Vagina (tissue), 2 donors: ENCODE measurements at places on chromosomes 2 and 18.

DNA sequence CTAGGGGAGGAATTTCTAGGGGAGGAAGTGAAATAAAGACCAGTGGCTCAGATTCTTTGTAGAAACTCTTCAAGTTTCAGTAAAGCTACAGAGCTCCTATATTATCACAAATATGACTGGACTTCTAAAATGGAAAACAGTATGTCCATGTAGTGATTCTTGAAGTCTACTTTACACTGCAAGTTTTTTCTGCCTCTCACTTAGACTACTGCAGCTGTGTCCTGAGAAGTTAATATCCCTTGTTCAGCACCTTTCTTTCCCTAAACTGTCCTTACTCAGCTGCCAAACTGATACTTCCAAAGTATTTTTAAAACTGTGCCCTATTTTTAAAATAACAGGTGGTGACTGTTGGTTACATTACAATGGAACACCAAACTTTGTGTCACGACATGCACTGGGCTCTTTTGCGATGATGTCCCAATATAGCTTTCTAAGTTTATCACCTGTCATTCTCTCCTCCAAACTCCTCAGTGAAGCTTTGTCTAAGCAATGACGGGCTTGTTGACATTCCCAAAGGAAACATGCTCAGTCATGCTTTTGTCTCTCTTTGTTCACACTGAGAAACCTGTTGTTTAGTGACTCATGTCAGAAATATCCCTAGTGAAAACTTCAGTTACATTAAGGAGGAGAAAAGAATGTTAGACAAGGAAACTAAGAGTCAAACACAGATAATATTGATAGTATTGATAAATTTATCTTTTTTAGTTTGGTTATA lies 341.1 kb downstream of the ARL6IP6 start:
- no peak overlapping the region for H3K4me3 ChIP-seq
- no peaks in the 10 kb centered on the region for H3K27me3 ChIP-seq
- DNase-seq: no peak
- H3K4me1 ChIP-seq: no peaks in the 10 kb centered on the region
- H3K27ac ChIP-seq: no peak overlapping the region
- H3K36me3 ChIP-seq: no peaks in the 10 kb centered on the region

- DNase-seq: no peak
- H3K4me1 ChIP-seq: no peaks in the 10 kb centered on the region
These were observed 408.4 kb downstream of the HRH4 start for GRCh38 chr18:24868760-24869237.

GRCh38 chr2:162509288-162509968 lies 165.5 kb downstream of the GCA start:
- no peak overlapping the region for H3K4me3 ChIP-seq
- H3K36me3 ChIP-seq: no peaks in the 10 kb centered on the region
- no peak for DNase-seq
- no peaks in the 10 kb centered on the region for H3K4me1 ChIP-seq
- no peaks in the 10 kb centered on the region for H3K27me3 ChIP-seq

DNA sequence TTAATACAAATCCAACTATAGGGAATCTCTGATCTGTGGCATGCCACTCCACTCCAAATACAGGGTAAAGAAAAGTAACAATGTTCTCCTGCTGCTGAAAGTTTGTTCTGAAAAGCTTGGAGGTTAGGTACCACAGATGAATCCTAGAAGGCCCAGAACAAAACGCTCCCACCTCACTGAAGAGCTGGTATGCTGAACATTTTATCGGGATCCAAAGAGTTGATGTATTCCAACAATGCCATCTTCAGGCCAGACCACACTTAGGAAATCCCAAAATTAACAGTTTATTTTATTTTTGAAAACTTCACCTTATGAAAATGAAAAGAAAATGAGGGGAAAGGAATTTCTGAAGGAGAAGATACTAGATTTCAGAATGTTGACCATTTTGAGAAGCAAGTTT lies 145.1 kb upstream of the CDH19 start:
- H3K27ac ChIP-seq: no peak overlapping the region
- no peaks in the 10 kb centered on the region for H3K36me3 ChIP-seq
- H3K4me1 ChIP-seq: no peaks in the 10 kb centered on the region
- H3K27me3 ChIP-seq: no peaks in the 10 kb centered on the region

DNA sequence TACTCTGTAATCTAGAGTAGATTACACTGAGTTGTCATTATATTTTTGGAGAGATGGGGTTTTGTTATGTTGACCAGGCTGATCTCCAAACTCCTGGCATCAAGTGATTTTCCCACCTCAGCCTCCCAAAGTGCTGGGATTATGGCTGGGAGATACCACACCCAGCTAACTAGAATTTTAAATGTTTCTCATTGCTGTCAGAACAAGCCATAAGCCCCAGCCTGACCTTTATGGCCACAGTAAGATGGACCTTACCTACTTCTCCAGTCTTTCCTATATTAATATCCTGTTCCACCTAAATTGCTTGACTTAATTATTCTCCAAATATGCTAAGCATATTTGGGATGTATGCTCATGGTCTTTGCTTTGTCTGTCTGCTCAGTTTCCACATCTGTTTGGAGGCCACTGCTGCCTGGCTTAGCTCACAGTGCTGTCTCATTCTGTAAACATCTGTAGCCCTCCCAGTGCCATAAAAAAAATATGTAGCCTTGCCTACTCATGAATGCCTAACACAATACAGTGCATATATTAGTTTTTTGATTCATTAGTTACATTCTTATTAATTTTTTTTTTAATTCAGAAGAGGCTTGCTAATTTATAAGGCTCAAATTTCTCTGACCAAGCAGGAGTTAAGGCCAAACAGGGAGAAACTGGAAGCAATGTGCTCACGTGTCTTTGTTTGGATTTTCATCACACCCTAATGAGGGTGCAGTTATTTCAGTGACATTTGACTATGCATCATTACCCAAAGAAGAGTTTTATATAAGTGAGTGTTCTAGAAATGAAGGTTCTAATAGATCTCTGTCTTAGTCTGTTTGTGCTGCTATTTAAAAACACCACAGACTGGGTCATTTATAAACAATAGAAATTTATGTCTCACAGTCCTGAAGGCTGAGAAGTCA lies 45.3 kb upstream of the PSME4 start:
- no peaks in the 10 kb centered on the region for H3K27me3 ChIP-seq
- H3K36me3 ChIP-seq: no peaks in the 10 kb centered on the region
- DNase-seq: no peak
- H3K27ac ChIP-seq: peak overlapping the region; percentile 50

- no peak overlapping the region for H3K4me3 ChIP-seq
- H3K36me3 ChIP-seq: no peaks in the 10 kb centered on the region
- H3K27ac ChIP-seq: no peak overlapping the region
- no peak for DNase-seq
These were observed 450.8 kb downstream of the DLGAP1 start for GRCh38 chr18:4004183-4004829.

- no peak for DNase-seq
- H3K27ac ChIP-seq: no peak overlapping the region
- no peaks in the 10 kb centered on the region for H3K36me3 ChIP-seq
- H3K27me3 ChIP-seq: no peaks in the 10 kb centered on the region
- H3K4me1 ChIP-seq: no peaks in the 10 kb centered on the region
These were observed 46.3 kb downstream of the GPC1 start for GRCh38 chr2:240481720-240482119.

DNA sequence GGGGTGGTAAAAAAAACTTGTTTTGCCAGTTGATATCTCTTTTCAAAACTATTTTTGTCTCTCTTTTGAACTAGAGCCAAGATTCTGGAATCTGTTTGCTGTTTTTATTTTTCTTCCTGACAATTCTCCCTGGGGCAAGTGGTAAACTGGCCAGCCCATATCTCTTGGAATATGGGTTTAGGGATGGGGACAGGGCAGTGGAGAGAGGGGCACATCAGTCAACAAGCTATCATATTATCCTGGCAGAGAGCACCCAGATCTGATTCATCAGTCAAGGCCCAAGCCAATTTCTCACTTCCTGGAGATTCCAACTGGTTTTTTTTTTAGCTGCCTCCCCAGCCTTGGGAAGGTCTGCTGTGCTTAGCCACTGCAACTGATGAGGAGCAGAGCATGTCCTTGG lies 52.3 kb downstream of the ARHGAP28 start:
- H3K27me3 ChIP-seq: no peaks in the 10 kb centered on the region
- peaks cover 25% of the 10 kb centered on the region for H3K4me1 ChIP-seq
- H3K4me3 ChIP-seq: no peak overlapping the region
- DNase-seq: no peak
- H3K27ac ChIP-seq: peak overlapping the region; percentile 52
- no peaks in the 10 kb centered on the region for H3K36me3 ChIP-seq

DNA sequence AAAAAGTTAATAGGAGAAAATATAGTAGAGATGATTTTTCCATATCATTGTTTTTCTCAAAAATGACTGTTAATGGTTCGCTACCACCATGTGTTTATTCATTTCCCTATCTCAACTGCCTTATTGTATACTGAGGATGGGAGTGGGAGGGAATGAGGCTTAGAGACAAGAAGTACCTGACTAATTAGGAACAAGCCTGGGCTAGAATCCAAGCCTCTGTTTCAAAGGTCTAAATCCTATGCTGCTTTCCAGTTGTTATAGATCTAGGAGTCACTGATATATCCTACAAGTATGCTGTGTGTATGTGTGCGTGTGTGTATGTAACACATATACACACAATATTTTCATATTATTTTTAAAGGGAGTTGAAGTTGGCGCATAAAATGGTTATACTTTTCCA lies 465.9 kb downstream of the EPHA4 start:
- H3K27ac ChIP-seq: no peak overlapping the region
- H3K27me3 ChIP-seq: no peaks in the 10 kb centered on the region
- H3K4me3 ChIP-seq: no peak overlapping the region
- H3K4me1 ChIP-seq: peaks cover 9% of the 10 kb centered on the region
- no peak for DNase-seq

- no peak for DNase-seq
- H3K27me3 ChIP-seq: no peaks in the 10 kb centered on the region
- H3K4me3 ChIP-seq: no peak overlapping the region
- H3K27ac ChIP-seq: peak overlapping the region; percentile 92
- H3K36me3 ChIP-seq: no peaks in the 10 kb centered on the region
These were observed 1.5 kb upstream of the BUB1 start for GRCh38 chr2:110679337-110679707.

DNA sequence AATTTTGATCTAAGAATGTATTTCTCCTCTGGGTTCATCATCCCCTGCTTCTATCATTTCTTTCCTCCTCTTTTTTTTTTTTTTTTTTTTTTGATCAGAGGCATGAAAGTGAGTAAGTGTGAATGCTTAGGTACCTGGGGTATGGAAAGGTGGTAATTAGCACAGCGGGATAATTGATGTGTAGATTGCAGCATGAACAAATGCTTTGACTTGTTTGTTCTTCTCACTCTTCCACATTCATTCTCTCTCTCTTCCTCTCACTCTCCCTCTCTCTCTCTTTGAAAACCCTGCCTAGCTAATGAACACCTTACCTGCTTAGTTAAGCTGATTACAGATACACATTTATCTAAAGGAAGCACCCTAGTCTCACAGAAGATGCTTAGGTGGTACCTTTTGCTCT lies 74.7 kb downstream of the ZEB2 start:
- no peak for DNase-seq
- no peaks in the 10 kb centered on the region for H3K36me3 ChIP-seq
- H3K4me1 ChIP-seq: peaks cover 57% of the 10 kb centered on the region
- H3K4me3 ChIP-seq: no peak overlapping the region
- no peak overlapping the region for H3K27ac ChIP-seq

GRCh38 chr18:67265464-67266245 lies 250.9 kb downstream of the DSEL start:
- H3K36me3 ChIP-seq: no peaks in the 10 kb centered on the region
- no peak overlapping the region for H3K27ac ChIP-seq
- H3K4me3 ChIP-seq: no peak overlapping the region
- H3K27me3 ChIP-seq: no peaks in the 10 kb centered on the region

DNA sequence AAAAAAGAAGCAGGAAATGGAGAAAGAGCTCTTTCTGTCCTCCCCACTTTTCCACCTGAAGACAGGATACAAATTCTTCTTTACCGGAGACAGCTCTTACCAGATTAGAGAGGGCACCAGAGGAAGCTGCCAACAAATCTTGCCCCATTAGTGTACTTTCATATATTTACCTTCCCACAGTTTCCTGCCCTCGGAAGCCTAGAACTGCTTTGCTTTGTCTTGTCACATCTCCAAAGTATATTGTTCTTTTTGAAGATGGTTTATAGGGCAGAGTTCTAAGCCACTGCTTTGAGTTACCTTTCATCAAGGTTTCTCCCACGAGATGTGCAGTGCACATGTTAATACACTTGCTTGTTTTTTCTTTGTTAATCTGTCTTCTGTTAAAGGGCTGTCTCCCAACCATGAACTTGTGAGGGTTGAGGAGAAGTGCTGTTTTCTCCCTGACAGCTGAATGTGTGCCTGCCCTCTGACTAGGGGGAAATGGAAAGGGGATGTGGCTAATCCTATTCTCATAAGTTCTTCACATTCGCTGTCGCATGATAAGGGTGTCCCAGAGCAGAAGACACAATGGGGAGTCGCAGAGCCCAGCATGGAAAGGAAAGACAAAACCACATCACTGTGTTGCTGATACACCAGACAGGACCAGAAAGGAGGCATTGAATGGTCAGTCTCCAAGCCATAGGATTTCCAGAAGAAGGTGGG lies 24.2 kb downstream of the CENPA start:
- DNase-seq: no peak
- no peaks in the 10 kb centered on the region for H3K36me3 ChIP-seq
- H3K4me3 ChIP-seq: no peak overlapping the region
- H3K4me1 ChIP-seq: no peaks in the 10 kb centered on the region
- no peaks in the 10 kb centered on the region for H3K27me3 ChIP-seq
- no peak overlapping the region for H3K27ac ChIP-seq

DNA sequence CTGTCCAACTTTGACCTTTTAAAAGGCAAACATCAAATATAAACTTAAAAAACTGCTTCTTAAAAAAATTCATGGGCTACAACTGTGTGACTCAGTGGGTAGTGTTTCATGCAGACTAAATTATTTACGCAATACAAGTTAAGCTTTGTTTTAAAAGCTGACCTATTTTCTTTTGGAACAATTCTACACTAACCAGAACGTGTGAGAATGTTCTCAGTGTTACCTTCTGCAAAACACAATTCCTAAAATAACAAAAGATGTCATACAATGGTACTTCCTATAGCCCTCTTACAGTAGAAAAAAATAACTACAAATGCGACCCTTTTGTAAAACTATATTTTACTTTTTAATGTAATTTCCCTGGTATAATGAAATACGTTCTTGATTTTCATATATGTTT lies 793.8 kb upstream of the FSHR start:
- H3K4me3 ChIP-seq: no peak overlapping the region
- no peaks in the 10 kb centered on the region for H3K4me1 ChIP-seq
- H3K27me3 ChIP-seq: no peaks in the 10 kb centered on the region
- H3K27ac ChIP-seq: no peak overlapping the region
- no peak for DNase-seq
- no peaks in the 10 kb centered on the region for H3K36me3 ChIP-seq

DNA sequence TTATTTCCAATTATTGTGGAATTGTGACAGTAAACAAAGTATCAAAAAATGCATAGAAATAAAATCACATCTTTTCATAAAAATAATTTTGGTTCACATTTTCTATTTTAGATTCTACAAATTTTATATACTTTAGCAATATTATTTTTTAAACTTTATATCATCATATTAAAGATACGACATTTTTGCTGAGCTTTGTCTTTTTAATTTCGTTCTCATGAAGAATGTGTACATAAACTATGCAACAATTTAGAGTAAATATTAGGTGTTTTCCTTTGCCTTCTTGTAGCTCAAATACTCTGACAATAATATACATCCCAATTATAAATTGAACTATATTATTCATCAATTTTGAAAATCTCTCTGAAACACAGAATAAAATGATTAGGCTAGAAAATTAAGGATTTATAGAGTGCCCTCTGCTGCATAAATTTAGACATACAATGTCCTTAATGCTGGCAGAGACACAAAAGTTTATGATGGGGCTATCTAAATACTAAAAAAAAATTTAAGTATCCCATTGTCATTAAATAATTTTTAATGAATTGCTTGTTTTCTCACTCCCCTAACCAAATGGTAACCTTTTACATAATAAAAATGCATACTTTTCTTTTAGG lies 45.7 kb downstream of the CCDC102B start:
- no peaks in the 10 kb centered on the region for H3K4me1 ChIP-seq
- H3K27ac ChIP-seq: no peak overlapping the region
- DNase-seq: no peak
- no peaks in the 10 kb centered on the region for H3K36me3 ChIP-seq
- no peaks in the 10 kb centered on the region for H3K27me3 ChIP-seq
